ENCODE measurements at places on chromosomes 16 and 17.

DNA sequence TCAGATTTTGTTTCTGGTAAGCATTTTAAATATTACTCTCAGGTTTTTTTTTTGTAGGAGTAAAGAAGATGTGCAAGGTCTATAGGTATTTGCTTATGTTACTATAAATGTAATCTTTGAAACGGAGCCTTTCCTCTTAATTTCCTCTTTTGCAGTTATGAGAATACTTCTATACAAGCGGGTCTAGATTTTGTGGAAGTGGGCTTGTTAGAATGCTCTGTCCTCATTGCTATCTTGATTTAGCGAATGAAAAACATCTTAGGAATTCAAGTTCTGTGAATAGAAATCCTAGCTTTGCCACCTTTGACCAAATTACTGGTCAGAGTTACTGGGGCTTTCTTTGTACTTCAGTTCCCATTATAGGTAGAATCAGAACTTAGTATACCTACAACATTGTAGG is 80.3 kb downstream of the EFCAB13 start:
- DNase-seq: no peak

- DNase-seq: no peak
Observed at GRCh38 chr17:68567581-68567980, 33.6 kb downstream of the FAM20A start.

DNA sequence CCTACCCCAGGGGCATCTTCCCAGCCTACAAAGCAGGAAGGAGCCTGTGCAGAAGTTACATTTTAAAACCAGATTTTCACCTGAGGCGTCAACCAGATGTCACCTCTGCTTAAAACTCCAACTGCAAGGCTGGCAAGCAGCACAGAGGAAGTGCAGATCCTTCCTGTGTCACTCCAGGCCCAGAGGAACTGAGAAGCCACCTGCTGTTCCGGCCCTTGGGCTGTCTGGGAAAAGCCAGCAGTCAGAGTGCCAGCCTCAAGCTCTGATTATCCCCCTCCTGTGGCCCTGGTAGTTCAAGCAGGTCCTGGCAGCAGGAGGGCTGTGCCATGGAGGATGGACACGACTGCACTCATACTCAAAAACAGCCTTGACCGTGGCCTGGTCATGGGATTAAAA is 10.2 kb downstream of the POLR2C start:
- no peak for DNase-seq

- DNase-seq: no peak
Observed at GRCh38 chr17:76566988-76567431, 18.6 kb downstream of the ST6GALNAC2 start.

- DNase-seq: no peak
Observed at GRCh38 chr17:73349138-73349537, 37.3 kb upstream of the CDC42EP4 start.

DNA sequence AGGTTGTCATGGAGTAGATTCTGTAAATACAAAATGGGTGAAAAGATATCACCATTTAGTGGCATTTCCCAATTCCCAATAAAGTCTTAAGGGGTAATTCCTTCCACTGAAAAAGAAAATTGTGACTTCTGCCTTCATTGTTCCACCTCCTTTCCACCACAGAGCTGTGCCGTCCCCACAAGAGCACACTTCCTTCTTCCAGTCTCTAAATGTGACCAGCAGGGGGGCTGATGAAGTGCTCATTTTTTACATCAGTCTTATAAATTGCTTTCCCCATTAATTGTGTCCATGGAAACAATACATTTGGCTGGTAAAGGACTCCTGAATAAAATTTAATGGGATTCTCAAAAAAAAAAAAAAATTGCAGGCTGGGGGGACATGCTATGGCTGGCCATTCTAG is 260.8 kb upstream of the PSMD7 start:
- DNase-seq: no peak

DNA sequence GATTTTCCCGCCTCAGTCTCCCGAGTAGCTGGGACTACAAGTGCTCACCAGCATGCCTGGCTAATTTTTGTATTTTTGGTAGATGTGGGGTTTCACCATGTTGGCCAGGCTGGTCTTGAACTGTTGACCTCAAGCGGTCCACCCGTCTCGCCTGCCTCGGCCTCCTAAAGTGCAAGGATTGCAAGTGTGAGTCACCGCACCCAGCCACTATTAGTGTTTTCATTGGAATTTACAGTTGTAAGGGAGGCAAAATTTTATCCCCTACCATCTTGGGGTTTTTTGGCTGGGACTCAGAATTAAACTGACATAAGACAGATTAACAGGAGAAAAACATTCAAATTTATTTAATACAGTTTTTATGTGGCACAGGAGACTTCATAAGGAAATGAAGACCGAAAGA is 12.3 kb upstream of the MYCBPAP start:
- no peak for DNase-seq

- DNase-seq: no peak
Observed at GRCh38 chr16:76784530-76784929, 406.5 kb upstream of the MON1B start.

DNA sequence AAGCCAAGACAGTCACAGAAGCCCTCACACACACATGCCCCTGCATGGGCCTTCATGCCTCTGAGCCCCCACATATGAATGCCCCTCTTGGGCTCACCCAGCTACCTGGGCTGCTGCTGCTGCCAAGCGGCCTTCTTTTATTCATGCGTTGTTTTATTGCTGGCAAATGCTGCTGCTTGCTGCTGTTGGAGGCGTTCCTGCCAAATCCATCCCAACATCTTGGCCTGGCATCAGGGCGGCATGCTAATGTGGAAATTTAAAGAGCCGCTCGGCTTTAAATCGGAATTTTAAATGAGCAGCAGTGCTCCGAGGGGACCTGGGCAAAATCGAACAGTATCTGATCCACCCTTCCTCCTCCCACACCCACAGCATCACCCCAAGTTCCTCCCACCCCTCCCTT is 39.0 kb downstream of the NEUROD2 start:
- no peak for DNase-seq

GRCh38 chr17:17043461-17044271 is 1.4 kb downstream of the MPRIP start:
- no peak for DNase-seq

- DNase-seq: no peak
Observed at GRCh38 chr17:68029512-68030215, 5.9 kb upstream of the KPNA2 start.

GRCh38 chr17:74637265-74637664 is 13.7 kb upstream of the CD300E start:
- DNase-seq: no peak

- no peak for DNase-seq
Observed at GRCh38 chr17:63479495-63480184, 2.8 kb downstream of the ACE start.

- peak; percentile 67 for DNase-seq
Observed at GRCh38 chr17:17849147-17849820, 12.5 kb upstream of the SREBF1 start.

GRCh38 chr16:52376676-52377280 is 170.2 kb downstream of the TOX3 start:
- DNase-seq: no peak

DNA sequence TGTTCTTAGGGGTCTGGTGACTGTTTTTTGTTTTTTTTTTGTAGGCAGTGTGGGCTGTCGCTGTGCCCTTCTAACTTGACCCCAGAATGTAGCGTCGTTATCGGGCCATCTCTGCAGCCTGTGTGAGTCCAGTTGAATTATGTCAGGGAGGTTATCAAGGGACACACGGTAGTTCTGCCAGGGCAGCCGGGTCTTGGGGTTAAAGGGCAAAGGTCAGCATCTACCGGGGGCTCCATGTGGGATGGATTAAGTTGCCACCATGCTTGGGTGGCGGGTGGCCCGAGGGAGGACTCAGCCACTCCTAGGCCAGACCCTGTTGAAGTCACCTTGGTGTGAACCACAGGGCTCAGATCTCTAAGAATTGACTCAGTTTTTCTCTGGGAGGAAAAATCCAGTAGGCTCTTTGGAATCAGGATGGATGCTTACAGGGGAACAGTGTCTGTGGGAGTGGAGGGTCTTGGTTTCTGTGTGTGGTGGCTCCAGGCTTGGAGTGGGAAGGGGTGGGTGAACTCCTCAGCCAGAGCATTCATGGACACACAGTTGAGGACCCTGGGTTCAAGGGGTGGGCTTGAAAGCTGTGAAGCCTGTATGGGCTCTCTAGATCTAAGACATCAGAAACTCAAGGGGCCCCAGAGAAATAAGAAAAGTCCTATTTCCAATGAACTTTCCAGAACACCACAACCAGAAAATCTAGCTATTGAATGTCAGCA is 191.7 kb downstream of the IRF8 start:
- no peak for DNase-seq

DNA sequence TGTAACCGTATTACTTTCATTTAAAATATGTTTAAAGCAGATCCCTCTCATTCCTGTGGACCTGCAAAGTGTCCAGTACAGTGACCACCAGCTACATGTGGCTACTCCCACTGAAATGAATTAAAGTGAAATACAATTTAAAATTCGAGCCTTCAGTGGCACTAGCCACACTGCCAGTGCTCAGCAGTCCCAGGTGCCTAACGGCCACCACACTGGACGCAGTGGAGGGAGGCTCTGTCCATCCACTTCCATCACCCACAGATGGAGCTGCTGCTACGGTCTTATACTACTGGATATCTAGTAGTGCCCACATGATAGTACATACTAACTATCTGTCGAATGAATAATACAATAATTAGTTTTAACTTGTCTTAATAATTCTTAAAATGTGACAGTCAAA is 2.3 kb upstream of the CBX2 start:
- DNase-seq: no peak

DNA sequence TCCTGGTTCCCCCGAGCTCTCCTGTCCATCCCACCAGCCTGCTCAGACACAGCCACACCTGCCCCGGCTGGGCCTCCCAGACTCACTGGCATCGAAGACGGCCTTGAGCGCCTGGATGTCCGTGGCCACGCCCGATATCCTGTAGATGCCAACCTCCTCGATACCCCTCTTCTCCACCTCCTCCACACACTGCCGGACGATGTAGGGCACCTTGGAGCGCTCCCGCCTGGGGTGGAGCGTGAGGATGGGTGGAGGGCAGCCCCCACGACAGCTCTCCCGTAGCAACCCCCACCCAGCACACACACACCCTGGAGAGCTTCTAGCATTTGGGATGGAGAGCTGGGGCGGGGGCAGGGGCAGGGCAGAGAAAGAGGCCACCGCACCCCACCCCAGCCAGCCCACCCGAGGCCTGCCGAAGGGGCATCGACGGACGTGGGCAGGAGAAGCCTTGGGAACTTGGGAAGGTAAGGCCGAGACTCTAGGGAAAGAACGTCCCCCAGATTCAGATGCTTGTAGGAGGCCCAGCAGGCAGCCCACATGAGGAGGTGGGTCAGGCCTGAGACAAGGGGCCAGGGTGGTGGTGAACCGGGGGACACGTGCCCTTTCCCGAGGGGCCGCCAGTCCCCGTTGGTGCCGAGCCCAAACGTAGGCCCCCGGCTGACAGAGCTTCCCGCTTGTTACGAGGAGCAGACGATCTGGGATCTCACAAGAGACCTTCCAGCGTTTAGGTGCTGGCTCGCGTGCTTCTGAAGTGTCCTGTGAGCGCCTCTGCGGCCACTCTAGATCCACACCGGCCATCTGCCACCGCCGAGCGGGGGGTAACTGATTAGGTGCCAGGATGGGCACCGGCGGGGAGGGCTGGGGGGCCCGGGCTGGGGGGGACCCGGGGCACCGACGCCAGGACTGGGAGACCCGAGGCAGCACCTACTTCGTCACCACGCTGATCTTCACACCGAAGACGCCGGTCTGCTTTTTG is 15.1 kb downstream of the TIMM22 start:
- DNase-seq: no peak

DNA sequence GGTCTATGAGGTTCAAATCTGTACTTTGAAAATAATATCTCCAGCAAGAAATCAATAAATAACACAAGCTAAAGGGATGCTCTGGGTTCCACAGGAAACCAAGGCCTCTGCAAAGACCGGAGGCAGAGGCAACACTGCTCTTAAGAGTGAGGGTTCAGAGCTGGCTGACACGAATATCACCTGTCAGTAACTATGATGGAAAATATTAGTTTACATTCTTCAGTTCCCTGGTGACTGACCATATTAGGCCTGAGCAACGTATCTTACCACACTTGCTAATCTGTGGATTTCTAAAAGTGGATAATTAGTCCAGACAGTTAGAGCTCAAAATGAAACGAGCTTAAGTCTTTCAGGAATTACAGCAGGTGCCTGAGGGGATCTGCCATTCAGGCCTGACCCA is 459.3 kb downstream of the HS3ST3B1 start:
- no peak for DNase-seq

DNA sequence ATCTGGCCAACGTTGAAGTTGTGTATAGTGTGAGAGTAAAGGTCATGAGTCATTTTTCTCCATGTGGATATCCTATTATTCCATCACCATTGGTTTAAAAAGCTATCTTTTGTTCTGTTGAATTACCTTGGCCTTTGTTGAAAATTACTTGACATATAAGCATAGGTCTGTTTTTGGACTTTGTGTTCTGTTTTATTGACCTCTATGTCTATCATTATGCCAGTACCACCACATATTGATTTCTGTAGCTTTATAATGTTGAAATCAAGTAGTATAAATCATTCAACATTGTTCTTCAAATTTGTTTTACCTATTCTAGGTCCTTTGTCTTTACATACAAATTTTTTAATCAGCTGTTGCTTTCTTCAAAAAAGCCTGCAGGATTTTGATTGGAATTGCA is 58.5 kb downstream of the NLK start:
- DNase-seq: no peak

DNA sequence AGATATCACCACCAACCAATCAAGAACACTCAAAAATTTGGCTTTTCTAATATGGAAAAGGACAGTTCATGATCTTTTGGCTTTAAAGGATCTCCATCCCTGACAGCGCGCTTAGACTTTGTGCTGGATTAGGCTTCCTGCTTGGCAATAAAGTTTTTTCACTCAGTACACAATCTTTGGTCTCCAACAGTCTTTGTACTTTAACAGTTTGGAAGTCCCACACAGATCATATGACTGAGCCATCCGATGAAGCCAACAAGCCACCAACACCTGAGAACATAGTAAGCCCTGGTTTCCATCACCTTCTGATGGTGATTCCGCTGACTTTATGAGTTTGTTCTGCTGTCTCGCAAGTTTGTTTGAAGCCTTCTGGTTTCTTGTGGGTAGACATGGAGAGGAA is 34.3 kb downstream of the SMURF2 start:
- DNase-seq: no peak

- peak; percentile 35 for DNase-seq
Observed at GRCh38 chr17:56593086-56593645, 333 bp upstream of the NOG start.

- DNase-seq: peak; percentile 9
Observed at GRCh38 chr17:55348749-55349354, 72.8 kb downstream of the MMD start.

DNA sequence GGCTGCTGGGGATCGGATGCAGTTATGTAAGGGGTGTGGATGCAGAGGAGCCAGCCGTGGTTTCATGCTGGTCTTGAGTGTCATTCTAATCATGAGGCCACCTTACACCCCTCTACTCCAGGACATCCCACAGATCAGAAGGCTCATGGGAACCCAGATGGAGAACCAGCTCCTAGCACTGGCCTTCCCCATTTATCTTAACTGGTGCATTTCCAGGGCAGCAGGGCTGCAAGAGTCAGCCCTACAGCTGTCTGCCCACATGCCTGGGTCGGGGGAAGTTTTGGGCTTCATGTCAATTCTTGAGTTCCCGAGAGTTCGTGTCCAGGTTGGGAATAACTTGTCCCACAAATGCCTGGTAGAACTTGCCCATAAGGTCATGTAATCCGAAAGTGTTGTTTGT is 29.1 kb downstream of the RPTOR start:
- DNase-seq: no peak

GRCh38 chr17:21510686-21511362 is 134.7 kb downstream of the KCNJ12 start:
- no peak for DNase-seq

GRCh38 chr17:57512258-57512657 is 232.8 kb downstream of the CCDC182 start:
- no peak for DNase-seq

Data from stimulated activated CD4-positive, alpha-beta T cell treated with anti-CD3 and anti-CD28 coated beads, Interleukin-4, amount 100 ng/mL, for 4 hours (primary cell).